Calu3 (cell line): ENCODE measurements at places on chromosomes 13 and 19.

DNA sequence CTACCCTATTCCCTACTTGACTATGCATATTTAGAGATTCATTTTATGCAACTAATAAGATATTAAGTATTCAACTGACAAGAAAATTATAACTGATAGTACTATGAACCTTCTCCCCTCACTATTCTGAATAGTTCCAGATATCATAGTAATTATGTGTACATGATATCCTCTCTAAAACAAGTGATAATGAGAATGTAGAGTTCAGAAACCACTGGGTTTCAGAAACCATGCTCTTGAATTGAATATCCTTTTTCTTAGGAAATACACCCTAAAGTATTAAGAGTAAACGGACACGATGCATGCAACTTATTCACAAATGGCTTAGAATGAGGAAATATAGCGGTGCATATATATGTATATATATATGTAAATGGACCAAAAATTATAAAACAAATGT, 160.9 kb downstream of the TBC1D4 start:
- DNase-seq = no peak

DNA sequence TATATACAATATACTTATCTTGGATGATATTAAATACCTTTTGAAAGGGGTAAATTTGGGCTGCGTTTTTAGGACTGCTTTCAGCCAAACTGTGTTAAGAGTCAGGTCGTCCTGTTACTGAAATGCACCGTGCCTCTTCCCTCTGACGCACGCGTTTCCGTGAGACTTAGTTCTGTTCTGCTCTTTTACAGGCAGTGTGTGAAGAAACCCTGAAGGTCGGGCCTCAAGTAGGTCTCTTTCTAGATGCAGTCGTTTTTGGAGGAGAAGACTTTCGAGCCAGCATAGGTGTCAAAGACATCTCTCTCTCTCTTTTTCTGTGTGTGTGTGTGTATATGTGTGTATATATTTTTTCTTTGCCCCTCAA, 107.0 kb downstream of the ZIC5 start:
- no peak for DNase-seq

DNA sequence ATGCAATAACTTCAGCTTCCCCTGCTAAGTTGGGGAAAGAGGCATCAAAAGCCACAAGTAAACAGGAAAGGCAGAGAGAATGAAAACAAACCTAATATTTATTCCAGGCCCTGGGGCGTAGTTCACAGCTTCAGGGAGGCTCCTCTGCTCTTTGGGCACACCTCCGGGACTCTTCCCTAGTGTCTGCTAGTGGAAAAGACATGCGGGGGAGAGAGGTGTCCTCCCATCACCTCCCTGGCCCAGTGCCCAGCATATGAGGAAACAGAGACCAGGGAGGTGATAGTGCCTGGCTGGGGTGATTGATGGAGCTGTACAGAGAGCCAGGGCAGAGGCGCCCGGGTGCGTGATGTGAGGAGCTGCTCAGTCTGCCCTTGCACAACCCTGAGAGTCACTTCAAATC, 71.0 kb downstream of the RASL11A start:
- DNase-seq = no peak

DNA sequence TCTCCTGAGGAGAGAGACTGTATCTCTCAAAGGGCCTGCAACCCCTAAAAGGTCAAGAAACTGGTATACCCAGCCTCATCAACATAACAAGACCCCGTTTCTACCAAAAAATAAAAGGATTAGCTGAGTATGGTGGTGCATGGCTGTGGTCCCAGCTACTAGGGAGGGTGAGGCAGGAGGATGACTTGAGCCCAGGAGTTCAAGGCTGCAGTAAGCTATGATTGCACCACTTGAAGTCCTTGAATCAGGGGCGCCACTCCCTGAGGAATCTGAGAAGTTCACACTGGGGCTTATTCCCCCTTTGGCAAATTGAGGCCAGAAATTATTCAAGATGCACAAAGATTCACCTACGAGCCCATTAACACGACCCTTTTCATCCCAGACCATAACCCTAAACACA, 83.0 kb downstream of the TSHZ3 start:
- no peak for DNase-seq

DNA sequence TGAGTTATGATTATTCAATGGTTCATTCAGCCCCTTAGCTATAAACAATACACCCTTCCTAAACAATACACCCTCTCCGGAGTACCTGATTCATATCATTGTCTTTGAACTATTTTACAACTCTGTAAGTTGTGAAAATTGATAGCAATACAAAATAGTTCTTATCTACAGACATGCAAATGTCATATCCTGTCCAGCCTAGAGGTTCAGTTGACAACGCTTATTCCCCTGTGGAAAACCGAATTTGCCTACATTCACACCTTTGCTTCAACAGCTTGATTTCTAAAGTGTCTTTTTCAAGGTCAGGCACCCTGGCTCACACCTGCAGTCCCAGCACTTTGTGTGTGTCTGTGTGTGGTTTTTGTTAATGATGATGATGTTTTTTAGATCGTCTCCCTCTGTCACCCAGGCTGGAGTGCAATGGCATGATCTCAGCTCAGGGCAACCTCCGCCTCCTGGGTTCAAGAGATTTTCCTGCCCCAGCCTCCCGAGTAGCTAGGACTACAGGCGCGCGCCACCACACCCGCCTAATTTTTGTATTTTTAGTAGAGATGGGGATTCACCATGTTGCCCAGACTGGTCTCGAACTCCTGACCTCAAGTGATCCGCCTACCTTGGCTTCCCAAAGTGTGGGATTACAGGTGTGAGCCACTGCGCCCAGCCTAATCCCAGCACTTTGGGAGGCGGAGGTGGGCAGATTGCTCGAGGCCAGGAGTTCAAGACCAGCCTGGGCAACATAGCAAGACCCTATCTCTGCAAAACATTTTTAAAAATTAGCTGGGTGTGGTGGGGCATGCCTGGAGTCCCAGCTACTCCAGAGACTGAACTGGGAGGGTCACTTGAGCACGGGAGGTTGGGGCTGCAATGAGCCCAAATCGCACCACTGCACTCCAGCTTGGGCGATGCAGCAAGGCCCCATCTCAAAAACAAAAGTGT, 9.6 kb downstream of the C19orf53 start:
- DNase-seq = no peak

- no peak for DNase-seq
Observed at GRCh38 chr13:44158098-44158521, 215.5 kb upstream of the SERP2 start.

DNA sequence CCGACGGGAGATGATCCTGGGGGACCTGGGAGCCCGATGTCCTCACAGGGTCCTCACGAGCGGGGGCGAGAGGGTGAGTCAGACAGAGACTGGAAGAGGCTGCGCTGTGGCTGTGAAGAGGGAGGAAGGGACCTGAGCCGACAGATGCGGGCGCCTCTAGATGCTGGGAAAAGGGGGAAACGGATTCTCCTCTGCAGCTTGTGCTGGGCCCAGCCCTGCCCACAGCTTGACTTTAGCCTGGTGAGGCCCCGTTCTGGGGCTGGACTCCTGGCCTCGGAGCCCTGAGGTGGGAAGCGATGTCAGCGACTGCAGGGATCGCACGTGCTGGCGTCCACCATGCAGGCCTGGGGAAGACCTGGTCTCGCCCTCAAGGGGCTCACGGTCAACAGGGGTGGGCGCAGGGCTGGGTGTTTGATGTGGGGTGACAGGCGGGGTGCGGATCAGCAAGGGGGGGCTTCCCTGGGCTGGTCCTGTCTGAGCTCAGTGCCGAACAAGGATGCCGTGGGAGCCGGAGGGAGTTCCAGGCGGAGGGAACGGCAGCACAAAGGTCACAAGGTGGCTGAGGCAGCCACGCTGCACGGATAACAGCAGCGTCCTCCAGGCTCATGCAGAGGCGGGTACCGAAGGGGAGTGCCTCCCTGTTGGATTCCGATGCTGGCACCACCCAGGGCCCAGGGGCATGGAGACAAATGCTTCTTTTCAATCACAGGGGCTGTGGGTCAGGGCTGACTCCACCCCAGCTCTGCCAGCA, 31.8 kb downstream of the PIP5K1C start:
- no peak for DNase-seq

DNA sequence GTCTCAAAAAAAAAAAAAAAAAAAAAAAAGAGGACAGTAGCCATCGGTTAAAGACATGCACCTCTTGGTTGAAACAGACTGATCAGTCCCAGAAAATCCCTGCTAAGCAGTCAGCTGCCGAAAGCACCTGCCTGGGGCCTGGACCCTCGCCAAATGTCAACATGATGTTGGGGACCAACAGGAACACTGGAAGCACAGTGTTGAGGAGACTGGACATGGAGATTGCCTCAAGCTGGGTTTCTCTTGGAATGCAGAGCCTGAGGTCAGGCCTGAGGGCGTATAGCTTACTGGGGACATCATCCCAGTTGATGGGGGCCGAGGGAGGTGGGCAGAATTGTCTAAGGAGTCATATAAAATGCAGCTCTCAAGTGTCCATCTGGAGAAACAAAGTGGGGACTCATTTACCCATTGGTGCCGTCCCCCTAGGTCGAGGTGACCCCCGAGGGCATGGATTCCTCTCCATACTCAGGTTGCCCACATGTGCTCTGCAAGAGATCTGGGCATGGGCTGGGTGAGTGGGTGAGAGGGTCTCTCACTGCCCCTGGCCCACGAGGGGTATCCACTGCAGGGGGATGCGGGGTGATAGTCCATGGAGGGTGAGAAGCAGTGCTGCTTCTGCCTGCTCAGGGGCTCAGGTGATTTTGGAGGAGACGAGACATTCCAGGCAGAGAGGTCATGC, 164.5 kb downstream of the URI1 start:
- no peak for DNase-seq

- no peak for DNase-seq
Observed at GRCh38 chr13:78032132-78032531, 113.5 kb upstream of the EDNRB start.

- DNase-seq = no peak
Observed at GRCh38 chr13:100657881-100658315, 16.7 kb downstream of the TMTC4 start.

DNA sequence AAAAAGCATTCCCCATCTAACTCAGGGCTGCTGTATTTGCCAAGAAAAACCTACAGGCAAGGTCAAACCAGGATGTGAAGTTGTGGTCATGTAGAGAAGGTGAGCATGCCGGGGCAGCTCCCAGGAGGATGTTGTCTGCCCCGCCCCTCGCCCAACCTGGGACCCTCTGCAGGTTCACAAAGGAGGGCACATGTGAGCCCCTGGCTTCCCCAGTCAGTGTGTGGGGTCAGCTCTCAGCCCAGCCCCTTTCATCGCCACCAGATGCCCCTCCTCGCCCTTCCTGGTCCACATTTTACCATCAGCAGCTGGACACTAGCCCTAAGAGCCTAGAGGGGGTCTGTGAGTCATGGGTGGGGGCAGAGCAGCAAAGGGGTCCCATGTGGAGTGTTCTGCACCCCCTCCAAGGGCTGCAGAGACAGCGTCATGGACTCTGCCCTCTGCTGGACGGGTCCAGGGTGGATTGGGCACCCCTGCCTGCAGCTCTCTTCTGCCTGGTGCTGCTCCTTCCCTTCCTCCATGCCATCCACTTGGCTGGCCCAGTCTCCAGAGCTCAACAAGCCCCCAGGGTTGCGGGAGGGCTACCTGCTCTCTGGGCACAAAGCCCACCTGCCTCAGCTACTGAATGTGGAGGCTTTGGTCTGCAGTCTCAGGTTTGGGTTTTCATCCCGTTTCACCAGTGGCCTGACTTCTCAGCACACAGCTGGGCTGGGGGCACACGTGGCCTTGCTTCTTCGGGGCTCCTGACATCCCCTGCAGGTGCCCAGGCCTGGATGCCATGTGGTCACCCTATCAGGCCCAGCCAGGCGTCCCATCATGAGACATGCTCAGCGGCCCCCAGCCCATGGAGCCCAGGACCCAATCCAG, 3.7 kb downstream of the PLEKHF1 start:
- DNase-seq = no peak

DNA sequence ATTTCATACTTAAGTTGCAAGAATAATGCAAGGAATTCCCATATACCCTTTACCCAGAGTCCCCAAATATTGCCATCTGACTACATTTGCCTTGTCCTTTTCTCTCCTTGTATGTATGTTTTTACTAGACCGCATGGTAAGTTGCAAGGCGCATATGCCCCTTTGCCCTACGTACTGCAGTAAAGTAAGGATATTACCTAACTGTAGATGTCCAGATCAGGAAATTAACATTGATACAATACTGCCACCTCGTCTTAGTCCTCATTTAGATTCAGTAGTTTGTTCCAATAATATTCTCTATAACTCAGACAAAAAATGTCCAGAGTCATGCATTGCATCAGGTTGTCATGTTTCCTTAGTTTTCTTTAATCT, 9.3 kb downstream of the SAFB start:
- DNase-seq = no peak

GRCh38 chr13:52887165-52887564, 38.7 kb upstream of the PCDH8 start:
- no peak for DNase-seq

GRCh38 chr13:112606109-112607001, 18.4 kb upstream of the TUBGCP3 start:
- peak; percentile 82 for DNase-seq

GRCh38 chr13:73198991-73199411, 140.2 kb downstream of the KLF5 start:
- no peak for DNase-seq

DNA sequence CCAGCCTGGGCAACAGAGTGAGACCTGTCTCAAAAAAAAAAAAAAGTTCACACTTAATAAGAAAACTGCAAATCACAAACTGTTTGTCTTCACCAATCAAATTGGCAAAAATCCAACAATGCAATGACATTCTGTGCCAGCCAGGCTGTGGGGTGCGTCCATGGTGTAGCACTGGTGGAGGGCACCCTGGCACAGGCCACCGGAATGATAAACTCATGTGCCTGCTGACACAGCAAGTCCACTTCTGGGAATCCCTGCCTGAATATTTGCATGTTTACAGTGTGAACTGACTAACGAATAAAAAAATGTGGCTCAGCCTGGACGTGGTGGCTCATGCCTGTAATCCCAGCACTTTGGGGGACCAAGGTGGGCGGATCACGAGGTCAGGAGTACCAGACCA, 1.6 kb upstream of the LRRC25 start:
- peak; percentile 57 for DNase-seq

GRCh38 chr13:32033744-32034143, 2.2 kb downstream of the FRY start:
- DNase-seq = no peak

DNA sequence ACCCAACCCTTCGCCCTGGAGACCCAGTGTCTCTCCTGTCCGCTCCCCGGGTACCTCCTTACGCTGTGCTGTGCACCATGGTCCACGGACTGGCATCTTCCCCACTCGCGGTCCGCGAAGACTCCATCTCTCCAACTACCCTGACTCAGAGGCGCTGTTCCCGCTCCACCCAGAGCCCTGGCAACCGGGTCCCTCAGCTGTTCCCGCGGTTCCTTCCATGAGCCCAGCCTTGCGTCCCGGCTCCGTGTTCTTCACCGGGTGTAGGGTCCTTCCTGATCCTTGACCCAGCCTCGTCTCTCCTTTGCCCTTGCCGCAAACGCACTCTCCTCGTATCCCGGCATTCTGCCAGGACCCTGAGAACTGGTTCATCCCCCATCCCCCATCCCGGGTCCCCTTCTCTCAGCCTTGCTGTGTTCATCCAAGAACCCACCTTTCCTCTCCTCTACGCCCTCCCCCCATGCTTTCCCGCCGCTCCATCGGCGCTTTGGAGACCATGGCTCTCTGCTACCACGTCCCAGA, 664 bp downstream of the ICAM5 start:
- DNase-seq = no peak

DNA sequence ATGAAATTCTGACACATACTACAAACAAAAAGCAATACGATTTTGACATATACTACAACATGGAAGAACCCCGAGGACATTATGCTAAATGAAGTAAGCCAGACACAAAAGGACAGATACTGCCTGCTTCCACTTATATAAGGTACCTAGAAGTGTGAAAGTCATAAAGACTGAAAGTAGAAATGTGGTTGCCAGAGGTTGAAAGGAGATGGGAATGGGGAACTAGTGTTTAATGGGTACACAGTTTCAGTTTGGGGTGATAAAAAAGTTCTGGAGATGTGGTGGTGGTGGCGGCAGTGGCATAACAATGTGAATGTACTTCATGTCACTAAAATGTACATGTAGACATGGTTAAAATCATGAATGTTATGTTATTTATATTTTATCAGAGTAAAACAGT, 12.1 kb upstream of the NDFIP2 start:
- DNase-seq = no peak
